ENCODE measurements at places on chromosomes 12 and 14.

GRCh38 chr14:26286913-26287205, 311.0 kb downstream of the NOVA1 start:
- no peak for DNase-seq

- no peak for DNase-seq
Measured at GRCh38 chr14:22024137-22024536, 350.5 kb upstream of the OR4E1 start.

- peak; percentile 65 for DNase-seq
Measured at GRCh38 chr12:113174461-113175384, 10.6 kb downstream of the DDX54 start.

- DNase-seq: no peak
Measured at GRCh38 chr12:117063162-117063911, 35.9 kb downstream of the TESC start.

DNA sequence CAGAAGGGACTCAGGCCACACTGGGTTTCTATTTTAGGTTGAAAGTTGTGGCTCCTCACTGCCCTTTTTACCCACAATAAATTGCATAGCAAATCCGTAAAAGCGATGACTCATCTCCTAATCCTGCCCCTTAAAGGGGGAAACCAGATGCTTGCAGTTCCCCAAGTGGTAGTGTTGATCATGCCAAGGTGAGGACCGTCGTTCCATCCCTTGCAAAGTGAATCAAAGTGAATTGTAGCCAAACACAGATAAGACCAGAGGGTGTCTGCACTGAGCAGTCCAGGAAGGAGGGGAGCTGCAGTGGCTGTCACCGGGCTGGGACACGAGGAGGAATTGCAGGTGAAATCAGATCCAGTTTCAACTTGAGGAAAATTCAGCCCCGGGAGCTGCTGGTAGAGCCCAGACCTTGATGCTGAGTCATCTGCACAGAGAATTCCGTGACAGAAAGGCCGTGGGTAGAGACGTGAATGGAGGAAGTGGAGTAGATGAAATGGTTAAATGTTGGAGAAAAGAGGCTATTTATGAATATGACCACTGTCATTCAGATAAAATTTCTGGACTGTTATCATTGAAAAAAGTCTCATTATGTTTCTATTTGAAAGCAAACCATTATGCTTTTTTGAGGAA, 44.2 kb upstream of the MMP17 start:
- no peak for DNase-seq

GRCh38 chr12:103852498-103852997, 11.5 kb upstream of the NT5DC3 start:
- no peak for DNase-seq

DNA sequence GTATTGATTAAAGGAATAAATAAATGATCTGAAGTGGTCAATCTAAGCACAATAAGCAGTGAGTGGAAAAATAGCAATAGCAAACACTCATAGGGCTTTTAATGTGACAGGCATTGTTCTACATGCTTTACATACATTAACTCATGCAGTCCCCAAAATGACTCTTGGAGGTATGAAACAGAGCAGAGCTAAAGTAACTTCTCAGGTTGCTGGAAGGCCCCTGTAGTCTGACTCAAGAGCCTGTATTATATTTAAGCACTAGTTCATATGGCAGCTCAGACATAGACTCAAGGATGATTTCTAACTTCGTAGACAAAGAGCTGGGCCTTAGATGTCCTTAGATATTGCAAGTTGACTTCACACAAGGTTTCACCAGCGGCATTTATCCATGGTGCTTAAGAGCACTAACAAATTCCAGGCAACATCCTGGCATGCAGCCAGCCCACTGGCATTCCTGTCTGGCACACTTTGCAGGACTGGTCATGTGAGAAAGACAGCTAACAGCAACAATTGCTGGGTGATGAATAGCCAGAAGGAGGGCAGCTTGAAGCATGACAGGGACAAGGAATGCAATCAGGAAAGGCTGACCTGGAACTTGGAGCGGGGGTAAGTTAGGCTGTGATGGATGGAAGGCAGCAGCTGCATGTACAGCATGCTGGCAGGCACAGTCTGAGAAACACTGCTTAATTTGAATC, 22.9 kb upstream of the KTN1 start:
- no peak for DNase-seq

- no peak for DNase-seq
Measured at GRCh38 chr12:26434299-26435068, 239.1 kb downstream of the SSPN start.

- no peak for DNase-seq
Measured at GRCh38 chr14:22449600-22449905, 139.5 kb downstream of the DAD1 start.
